ENCODE measurements at places on chromosomes 1 and 21.

GRCh38 chr21:35120631-35121180, 71.6 kb upstream of the RUNX1 start:
- DNase-seq = no peak

DNA sequence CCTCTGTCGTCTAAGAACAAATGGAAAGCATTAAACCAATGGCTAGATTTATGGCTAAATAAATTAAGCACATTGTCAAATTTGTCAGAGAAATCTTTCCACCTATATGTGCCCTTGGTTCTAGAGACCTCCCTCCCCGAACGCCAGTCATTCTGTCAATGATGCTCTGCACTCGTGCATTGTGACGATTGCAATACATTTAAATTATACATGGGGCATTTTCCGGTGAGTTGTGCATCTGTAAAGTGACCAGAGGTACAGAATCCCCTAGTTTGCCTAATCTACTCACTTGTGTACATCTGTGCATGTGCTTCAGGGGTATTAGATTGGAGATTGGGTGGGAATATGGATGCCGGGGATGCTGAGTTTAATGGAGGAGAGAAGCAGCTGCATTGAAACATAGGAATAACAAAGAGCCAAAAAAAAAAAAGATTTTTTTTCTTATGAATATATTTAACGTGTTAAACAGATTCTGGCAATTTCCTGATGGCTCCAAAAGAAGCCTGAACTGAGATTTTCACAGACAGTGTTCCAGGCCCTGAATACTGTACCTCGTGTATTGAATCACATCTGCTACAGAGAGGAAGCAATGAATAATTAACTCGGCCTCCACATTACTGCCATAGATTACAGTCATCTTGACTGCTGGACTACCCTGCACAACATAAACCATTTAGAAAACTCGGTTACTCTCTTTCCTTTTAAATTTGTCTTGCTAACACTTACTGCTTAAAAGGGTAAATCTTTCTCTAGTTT, 149.0 kb upstream of the C1orf87 start:
- no peak for DNase-seq

- no peak for DNase-seq
These were observed 98.9 kb downstream of the SPSB1 start for GRCh38 chr1:9391620-9392019.

DNA sequence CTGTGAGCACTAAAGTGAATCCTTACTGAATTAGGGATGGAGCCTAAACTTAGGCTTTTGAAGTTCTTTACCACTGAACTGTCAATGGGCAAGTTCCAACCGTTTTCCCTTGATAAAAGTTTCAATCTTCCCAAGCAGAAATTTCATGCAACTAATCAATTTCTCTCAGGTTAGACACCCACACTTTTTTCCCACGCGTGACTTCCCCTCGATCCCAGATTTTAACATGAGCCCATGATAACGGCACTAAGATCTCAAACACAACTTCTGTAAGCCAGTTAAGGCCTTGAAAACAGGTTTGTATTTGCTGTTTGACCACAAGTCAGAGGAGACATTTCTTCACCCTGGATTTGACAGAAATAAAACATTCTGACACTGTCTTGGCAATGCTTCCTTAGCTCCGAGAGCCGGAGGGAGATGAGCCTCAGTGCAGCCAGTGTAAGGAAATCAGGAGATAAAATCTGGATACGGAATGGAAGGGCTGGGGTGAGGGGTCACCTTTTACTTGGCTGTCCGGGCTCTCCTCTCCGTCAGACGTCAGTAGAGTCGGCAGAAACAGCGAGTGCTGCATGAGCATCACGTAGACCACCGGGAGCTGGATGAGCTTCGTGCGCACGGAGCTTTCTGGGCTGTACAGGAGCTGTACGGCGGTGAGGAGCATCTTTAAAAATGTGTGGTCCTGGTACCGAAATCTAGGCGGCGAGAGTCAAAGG, 39.7 kb downstream of the MRAP start:
- DNase-seq = no peak

DNA sequence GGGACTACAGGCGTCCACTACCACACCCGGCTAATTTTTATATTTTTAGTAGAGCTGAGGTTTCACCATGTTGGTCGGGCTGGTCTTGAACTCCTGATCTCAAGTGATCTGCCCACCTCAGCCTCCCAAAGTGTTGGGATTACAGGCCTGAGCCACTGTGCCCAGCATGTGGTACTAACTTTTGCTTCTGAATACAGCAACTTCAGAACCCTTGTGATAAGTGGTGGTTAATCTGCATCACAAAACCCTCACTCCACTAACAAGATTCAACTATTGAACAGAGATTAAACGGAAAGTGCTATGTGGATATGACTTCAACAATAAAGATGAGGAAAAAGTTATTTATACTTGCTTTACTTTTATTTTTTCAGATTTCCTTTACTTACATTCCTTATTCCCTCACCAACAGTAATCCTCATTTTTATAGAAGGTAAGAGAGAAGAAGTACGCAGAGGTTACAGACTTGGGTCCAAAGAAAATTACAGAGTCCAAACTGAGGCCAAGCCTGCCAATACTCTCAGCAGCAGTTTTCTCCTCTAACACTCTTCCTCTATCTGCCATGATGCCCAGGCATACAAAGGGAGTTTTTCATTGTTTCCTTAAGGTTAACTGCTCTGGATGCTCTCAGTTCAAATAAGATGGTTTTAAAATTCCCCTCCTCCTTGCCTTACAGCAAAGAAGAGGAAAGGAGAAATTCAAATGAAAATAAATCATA, 44.3 kb downstream of the SLC16A1 start:
- DNase-seq = no peak

DNA sequence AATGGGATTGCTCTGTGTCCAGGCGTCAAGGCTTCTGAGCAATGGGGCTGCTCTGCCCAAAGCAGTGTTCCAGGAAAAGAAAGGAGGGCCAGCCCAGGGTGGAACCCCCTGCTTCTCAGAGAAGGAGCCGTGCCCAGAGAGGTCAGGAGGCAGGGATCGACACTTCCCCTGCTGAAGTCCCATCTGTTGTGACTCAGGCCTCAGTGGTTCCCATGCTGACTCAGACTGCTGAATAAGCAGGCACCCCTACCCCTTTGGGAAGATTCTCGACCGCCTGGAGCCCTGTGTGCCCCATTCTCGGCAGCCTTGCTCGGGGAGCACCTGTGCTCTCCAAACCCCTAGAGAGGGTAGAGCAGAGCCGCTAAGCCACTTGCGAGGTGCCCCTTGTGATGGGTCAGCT, 23.9 kb downstream of the PKP1 start:
- DNase-seq = no peak

- DNase-seq = no peak
These were observed 26.3 kb downstream of the JAK1 start for GRCh38 chr1:64940025-64940424.

- peak; percentile 33 for DNase-seq
These were observed 1.1 kb downstream of the DFFB start for GRCh38 chr1:3858231-3858981.

GRCh38 chr1:39901464-39901713, 328 bp downstream of the MYCL start:
- no peak for DNase-seq

DNA sequence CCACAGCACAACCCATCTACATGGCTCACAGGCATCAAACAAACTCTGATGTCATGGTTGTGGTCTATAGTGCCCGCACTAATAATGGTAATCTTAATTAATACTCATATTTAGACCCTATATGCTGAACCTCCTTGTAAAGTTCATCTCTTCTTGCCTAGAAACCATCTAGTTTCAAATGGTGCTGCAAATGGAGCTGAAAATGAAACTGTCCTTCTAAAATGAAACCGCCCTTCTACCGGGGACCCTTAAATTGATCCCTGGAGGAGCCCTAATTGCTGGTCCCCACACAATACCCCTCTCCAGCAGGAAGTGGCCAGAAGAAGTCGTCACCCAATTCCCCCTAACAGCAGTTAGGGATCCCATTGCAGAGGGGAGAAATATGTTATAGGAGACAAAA, 612.6 kb downstream of the MRPL39 start:
- DNase-seq = no peak

GRCh38 chr1:208137193-208137592, 107.0 kb downstream of the PLXNA2 start:
- DNase-seq = no peak

DNA sequence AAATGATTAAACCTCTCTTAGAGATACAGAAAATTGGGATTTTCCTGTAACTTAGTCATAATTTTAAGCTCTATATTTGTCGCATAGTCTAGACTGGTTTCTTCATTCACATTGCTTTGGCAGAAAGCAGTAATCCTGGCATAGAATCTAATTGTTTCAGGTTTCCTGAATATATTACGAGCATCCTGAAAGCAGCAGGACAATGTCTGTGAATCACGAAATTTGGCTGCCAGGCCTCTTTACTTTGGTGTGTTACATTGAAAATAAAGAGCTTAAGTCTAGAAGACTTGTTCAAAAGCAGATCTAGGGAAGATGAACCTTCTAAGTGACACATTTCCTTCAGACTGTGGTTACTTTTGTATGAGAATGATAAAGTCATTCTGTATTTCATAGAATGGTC, 72.2 kb downstream of the TDRD5 start:
- DNase-seq = no peak

DNA sequence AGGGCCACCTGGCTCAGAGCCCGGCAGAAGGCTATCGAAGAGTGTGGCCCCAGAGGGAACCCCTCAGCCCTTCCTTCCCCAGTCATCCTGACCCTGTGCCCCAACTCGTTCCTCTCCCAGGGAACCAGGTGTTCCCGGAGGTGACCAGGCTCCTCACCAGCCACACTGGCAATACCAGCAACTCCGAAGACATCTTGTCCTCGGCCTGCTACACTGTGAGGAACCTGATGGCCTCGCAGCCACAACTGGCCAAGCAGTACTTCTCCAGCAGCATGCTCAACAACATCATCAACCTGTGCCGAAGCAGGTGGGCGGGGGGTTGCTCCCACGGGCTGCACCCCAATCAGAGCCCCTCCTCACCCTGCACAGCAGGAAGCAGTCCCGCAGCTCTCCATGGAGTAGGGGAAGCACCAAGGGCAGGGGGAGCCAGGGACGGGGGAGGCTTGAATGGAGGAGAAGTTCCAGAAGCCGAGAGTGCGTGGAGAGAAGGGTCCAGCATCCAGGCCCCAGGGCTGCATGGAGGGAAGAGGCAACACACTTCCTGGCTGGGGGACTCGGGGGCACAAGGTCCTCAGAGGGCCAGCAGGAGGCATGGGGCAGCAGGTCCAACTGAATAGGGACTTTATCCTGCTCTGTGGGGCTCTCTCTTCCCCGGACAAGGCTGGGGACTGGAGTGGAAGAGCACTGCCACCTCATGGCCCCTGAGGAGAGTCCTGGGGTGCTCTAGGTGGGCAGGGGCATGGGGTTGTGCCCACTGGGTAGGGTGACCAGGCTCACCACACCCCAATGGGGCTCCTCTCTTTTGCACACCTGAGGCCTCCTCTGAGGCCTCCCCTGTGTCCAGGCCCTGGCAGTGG, 41.7 kb downstream of the PKP1 start:
- DNase-seq = no peak

- DNase-seq = no peak
These were observed 56.6 kb upstream of the C1orf174 start for GRCh38 chr1:3956527-3957170.

DNA sequence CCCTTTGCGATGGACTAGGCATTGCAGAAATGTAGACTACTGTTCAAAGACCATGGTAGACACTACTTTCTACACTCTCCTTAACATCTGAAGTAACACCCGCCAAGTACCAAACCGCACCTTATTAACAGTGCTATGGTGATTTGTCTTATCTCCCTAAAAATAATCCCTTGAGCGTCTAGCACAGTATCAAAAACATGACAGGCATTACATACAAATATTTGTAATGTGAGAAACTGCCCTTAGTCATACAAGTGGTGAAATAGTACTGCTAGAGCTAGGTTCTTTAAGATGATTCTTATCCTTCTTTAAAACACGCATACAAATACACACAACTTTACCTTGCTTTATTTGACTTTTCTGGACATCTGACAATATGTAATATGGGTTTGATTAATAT, 27.2 kb downstream of the PUM1 start:
- no peak for DNase-seq

DNA sequence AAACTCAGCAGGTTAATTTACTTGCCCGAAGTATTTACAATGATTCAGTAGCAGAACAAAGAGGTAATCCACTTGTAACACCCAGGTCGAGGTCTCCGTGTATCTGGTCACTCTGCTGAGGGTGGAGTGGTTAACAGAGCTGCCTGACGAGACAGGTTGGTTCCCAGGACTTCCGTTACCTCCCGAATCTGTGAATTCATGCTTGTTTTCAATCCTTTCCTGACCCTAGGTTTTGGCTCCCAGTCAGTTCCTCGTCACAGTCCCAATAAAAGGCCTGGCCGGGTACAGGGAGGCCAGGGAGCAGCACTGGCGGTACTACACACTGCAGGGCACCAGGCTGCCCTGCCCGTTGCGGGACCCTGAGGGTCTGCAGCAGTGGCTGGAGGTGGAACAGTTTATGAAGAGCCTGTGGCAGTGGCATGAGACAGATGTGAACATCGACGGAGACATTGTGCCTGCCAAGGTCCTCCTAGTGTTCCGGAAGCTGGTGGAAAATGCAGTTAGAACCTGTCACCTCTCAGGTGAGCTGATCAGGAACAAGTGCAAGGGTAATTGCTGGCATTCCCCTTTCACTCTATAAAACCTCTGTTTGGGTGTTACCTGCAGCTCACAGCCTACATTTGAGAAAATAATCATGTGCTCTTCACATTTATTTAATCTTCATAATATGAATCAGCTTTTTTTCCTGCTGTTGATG, 12.8 kb downstream of the MAB21L3 start:
- DNase-seq = no peak

- no peak for DNase-seq
These were observed 447 bp downstream of the RUNX3 start for GRCh38 chr1:24929398-24930259.

GRCh38 chr1:167499106-167499505, 19.2 kb downstream of the CD247 start:
- DNase-seq = no peak

- no peak for DNase-seq
These were observed 32.2 kb upstream of the UBE2U start for GRCh38 chr1:64171246-64171645.

DNA sequence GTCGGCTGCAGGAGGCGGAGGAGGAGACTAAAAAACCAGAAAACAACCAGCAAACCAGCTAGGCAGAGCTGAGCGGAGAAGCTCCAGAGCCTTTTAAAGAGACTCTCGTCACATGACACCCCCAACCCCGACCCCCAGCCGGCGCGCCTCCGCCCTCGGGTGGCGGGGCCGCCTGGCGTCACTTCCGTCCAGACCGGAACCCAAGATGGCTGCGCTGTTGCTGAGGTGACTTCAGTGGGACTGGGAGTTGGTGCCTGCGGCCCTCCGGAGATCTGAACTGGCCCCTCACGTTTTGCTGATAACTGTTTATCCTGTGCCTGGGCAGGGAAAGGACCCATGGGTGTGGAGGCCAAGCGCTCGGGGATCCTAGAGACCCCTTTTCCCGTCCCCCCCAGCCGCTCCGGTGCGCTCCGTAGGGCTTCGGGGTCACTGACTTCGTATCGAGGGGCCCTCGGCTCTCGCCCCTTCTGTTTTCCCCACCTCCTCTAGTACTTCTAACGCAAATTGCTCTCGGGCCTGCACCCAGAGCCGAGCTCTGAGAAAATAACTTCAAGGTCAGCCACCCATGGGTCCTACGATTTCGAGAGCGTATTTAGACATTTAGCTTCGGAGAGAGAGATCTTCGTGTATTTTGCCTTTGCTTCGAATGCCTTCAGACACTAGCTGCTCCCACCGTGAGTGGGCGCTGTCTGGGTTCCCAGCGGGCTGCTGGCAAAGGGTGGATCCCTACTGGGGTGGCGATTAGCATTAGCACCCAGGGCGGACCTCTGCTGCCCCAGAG, at the start of gene SDHC:
SDHC (plus strand) TSS at position 181 of the 781 bp plus-strand sequence; CDS start at position 206, 25 bp downstream.
- peak; percentile 64 for DNase-seq

Data from CMK (cell line).